COLO829 (cell line): ENCODE measurements at places on chromosomes 11 and 22.
A peak's percentile ranks its signal among the peaks of the same experiment; 100 is the strongest.

GRCh38 chr22:46379066-46379930 lies 43.8 kb downstream of the TRMU start:
- DNase-seq, result no peak

DNA sequence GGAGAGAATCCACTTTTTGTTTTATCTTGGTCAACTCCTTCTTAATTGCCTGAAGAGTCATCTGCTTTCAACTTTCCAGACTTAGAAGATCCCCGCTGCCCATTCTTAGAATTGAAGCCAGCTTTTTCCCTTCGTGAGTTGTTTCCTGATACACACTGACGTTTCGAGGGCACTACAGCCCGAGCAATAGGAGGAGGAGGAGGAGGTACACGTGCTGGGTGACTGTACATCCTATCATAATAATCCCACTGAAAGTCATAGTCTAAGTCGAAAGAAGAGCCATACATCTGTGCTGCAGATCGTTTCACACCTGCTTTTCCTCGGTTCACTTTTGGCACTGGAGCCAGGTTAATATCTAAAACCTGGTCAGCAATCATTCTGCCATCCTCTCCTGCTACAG lies 606.1 kb downstream of the DLG2 start:
- no peak for DNase-seq

- DNase-seq, result peak; percentile 64
Measured at GRCh38 chr22:36419177-36419911, 31.6 kb upstream of the MYH9 start.

DNA sequence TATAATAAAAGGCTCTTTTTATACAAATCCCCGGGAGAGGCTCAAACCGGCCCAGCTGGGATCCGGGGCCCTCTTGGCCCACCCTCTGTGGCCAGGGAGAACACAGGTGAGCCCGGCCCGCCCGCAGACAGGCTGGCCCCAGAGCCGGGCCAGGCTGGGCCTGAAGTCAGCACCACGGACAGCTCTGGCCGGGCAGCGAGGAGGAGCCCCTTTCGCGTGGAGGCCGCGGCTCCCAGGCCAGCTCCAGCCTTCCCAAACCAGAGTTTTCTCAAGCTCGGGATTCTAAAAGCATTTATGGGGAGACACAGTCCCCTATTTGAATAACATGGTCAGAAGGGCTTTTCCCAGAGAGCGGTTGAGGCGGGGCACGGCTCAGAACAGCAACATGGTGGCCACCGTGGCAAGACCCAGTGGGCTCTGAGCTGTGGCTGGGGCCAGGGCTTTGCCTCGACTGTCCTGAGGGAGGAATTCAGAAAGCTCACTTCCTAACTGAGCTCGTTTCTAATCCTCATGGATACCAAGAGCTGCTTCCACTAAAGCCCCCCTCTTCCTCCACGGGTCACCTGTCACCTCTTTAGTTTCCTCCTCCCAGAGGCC lies 115.4 kb downstream of the BRD1 start:
- no peak for DNase-seq

DNA sequence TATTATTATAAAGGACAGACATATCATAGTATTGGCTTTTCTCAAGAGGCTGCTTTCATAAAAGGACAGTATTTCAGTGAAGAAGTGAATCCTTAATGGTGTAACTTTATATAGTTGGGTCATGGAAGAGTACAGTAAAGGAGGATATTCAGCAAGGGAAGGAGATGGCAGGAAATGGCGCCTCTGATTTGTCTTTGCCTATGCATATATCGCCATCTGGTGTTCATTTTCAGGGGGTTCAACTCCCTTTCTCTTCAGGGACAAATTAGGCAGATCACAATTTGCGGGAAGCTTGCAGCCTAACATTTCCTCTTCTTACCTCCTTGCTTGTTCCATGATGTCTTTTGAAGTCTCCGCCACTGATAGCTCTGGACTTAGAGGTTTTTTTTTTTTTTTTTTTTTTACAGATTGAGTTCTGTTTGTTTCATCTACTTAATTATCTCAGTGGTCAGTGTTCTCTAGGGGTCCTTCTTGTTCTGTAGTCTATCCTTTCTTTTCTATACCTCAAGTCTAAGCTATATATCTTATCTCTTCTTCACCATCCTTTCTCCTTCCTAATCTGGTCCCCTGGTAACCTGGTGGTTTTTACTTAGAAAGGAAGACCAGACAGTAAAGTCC lies 21.8 kb upstream of the RRM1 start:
- peak; percentile 79 for DNase-seq

- no peak for DNase-seq
Measured at GRCh38 chr11:2522631-2523255, 77.9 kb downstream of the KCNQ1 start.
